ENCODE measurements at places on chromosomes 7 and 10.

GRCh38 chr10:91707236-91707635 is 74.4 kb upstream of the PPP1R3C start:
- DNase-seq = no peak

- DNase-seq = no peak
Observed at GRCh38 chr7:1812509-1813393, 142.7 kb downstream of the ELFN1 start.

GRCh38 chr7:34245246-34245645 is 339.9 kb downstream of the BMPER start:
- no peak for DNase-seq

DNA sequence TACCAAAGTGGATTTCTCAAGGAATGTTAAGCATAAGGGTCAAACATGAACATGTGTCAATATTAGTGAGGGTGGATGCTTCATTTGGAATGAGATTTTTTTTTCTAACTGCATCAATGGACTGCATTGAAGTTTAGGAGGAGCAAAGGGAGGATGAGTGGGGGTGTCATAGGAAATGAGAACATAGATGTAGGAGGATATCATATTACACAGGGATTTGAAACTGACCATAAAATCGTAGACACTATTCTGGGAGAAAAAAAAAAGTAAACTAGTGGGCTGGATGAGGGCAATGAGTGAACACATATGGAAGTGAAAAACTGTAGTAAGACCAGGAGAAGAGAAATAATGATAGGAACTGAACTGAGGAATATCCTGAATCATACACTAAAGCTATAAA is 109.4 kb downstream of the SEMA3A start:
- DNase-seq = no peak

- DNase-seq = no peak
Observed at GRCh38 chr7:131861620-131862346, 305.4 kb upstream of the PODXL start.
